ENCODE measurements at places on chromosomes 1 and 21. TPM values are rescaled to one million over a fixed set of nuclear protein-coding genes. Genes with fewer than 3 reads are reported as not detected.

DNA sequence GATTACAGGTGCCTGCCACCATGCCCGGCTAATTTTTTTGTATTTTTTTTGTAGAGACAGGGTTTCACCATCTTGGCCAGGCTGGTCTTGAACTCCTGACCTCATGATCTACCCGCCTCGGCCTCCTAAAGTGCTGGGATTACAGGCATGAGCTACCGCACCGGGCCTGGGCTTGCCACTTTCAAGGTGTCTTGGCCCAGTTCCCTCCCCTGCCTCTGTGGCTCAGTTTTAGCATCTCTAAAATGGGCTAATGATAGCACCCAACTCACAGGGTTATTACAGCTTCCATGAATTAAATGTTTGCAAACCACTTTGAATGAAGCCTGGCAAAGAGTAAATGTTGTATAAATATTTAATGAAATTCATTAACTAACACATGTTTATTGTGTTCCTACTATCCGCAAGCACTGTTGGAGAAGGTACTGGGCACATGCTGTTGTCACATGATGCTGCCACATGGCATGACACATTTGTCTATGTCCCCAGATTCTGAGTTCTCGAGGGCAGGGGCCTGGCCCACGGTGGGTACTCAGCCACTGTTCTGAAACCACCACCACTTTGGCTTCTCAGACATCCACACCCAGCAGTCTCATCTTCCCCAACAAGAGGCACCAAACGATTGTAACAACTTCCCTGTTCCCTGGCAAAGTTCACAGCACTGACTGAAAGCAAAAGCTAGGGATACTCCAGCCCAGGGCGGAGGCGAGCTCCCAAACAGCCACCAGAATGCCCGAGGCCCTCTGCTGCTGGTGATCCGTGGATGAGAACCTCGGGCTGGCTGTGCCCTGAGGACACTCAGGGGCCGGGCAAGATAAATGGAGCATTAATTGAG is 9.7 kb downstream of the IFFO2 start:
- H3K4me1 ChIP-seq: peaks cover 31% of the 10 kb centered on the region
- no peak for DNase-seq
- no peaks in the 10 kb centered on the region for H3K27me3 ChIP-seq
- no peaks in the 10 kb centered on the region for H3K36me3 ChIP-seq
- H3K4me3 ChIP-seq: no peak overlapping the region
- H3K27ac ChIP-seq: no peak overlapping the region

DNA sequence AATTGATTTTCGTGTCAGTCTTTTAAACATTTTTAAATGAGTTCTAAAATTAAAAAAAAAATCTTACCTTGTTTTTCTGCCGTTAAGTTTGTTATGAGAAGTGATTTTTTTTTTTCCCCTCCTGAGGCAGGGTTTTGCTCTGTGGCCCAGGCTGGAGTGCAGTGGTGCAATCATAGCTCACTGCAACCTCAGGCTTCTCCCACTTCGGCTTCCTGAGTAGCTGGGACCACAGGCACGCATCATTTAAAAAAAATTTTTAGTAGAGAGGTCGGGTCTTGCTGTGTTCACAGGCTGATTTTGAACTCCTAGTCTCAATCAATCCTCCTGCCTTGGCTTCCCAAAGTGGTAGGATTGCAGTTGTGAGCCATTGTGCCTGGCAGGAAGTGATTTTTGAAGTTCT is 41.1 kb downstream of the MTR start:
- no peaks in the 10 kb centered on the region for H3K27me3 ChIP-seq
- no peak overlapping the region for H3K27ac ChIP-seq
- no peak for DNase-seq

GRCh38 chr1:19455353-19455752 is 30.0 kb downstream of the CAPZB start:
- no peak for DNase-seq
- no peaks in the 10 kb centered on the region for H3K27me3 ChIP-seq
- H3K4me3 ChIP-seq: no peak overlapping the region
- no peak overlapping the region for H3K27ac ChIP-seq

- no peaks in the 10 kb centered on the region for H3K27me3 ChIP-seq
- no peak overlapping the region for H3K4me3 ChIP-seq
- H3K36me3 ChIP-seq: no peaks in the 10 kb centered on the region
- no peaks in the 10 kb centered on the region for H3K4me1 ChIP-seq
Observed at GRCh38 chr1:57285992-57286391, 137.9 kb downstream of the DAB1 start.

DNA sequence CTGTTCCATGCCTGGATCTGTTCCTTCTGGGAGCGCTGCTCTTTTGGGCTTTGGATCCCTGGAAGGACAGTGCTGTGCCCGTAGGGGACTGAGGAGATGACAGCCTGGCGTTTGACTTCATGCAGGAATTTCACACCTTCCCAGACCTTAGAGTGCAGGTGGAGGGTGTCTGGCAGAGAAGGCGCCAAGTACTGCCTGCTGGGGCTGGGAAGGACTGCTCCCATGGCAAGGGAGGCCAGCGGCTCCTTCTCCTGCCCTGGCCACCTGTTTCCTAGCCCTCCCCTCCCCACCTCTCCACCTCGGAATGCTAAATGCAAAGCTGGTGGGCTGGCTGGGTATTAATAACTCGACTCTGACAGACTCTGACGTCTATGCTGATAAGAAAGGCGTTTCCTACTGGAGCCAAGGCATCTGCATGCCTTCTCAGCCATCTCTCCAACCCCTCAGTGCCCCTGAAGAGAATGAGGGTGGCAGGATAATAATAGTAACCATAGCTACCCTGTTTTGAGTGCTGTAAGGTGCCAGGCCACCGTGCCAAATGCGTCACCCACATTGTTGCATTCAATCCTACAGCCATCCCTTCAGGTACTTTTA is 17.5 kb upstream of the PDIK1L start:
- no peaks in the 10 kb centered on the region for H3K27me3 ChIP-seq
- no peak overlapping the region for H3K4me3 ChIP-seq

- H3K4me3 ChIP-seq: no peak overlapping the region
- H3K4me1 ChIP-seq: no peaks in the 10 kb centered on the region
- H3K27me3 ChIP-seq: no peaks in the 10 kb centered on the region
- no peaks in the 10 kb centered on the region for H3K36me3 ChIP-seq
Observed at GRCh38 chr1:96073100-96073499, 648.5 kb upstream of the PTBP2 start.

DNA sequence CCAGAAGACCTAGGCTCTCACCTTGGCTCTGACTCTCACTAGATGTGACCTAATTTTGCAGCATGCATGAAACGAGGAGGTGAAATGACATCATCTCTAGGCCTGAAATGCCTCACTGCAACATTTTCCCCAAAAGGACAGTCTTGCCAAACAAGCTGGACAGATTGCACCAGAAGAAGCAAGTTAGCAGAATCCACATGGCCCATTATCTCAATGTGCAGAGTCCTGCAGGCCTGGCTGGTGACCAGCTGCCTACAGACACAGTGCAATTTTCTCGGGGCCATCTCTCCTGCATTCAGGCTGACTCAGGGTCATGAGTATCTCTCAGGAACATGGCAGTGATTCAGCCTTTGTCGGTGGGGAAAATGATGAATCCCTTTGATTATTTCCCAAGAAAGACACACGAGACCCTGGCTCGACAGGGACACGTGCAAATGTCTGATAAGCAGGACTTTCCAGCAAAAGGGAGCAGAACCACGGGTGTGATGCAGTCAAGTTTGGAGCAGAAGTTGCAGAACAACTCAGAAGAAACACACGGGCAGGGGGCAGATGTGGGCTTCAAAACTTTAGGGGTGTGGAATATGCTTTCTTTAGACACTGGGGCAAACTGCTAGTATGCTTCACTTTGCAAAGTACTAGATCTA is 38.7 kb downstream of the TRIM67 start:
- no peak overlapping the region for H3K27ac ChIP-seq
- no peak overlapping the region for H3K4me3 ChIP-seq
- no peaks in the 10 kb centered on the region for H3K4me1 ChIP-seq

DNA sequence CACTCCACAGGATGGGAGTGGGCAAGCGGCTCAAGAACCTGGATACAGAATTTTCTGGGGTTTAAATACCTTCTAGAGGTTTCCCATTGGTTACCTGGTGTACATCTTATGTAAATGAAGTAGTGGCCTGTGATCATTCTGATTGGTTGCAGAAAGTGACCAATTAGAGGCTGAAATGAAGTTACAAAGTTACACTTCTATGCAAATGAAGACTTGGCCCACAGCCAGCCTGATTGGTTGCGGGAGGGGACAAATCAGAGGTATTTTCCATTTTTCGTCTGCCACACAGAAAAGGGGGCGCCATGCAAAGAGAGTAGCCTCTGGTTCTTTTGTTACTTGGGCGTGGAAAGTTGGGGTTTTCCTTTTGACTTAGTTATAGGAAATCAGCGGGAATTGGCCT is 8.9 kb downstream of the KCNAB2 start:
- no peaks in the 10 kb centered on the region for H3K36me3 ChIP-seq
- no peak for DNase-seq
- H3K27ac ChIP-seq: no peak overlapping the region
- H3K27me3 ChIP-seq: no peaks in the 10 kb centered on the region

DNA sequence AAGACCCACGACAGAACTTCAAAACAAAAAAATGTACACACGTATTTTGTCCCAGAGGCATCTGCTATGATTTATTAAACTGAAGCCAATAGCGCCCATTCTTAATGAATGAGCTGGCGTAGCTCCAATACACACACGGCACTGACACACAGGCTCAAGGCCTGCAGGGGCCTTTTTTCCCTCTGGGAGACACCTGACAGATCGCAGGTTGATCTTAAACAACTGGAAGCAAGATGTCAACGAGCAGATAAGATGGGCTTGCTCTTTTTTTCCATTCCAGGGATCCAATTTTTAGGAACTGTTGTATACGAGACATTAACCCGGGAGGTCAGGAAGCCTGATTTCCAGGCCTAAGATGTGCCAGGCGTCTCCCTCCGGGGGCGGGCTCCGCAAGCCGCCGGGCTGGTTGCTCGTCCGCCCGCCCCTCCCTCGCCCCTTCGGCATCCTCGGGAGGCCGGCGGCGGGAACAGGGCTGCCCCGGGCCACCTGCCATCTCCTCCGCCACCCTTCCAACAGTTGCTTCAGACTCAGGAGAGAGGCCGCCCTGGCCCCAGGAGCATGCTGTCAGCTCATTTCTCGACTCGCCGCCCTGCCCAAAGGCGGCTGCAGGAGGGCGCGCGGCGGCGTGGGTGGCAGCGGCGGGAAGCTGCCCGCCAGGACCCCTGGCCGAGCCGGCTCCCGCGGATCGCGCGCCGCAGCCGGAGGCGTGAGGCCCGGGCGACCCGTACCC is 735 bp downstream of the TTC13 start:
- DNase-seq: peak; percentile 66
- H3K27ac ChIP-seq: no peak overlapping the region

CFHR3 gene
- 20.9 TPM for total RNA-seq
